ENCODE measurements at places on chromosomes 4 and X.

GRCh38 chr4:120659616-120660170 lies 262.8 kb downstream of the PRDM5 start:
- no peak for DNase-seq

- no peak for DNase-seq
These were observed 24.2 kb downstream of the SLC25A4 start for GRCh38 chr4:185167234-185167633.

DNA sequence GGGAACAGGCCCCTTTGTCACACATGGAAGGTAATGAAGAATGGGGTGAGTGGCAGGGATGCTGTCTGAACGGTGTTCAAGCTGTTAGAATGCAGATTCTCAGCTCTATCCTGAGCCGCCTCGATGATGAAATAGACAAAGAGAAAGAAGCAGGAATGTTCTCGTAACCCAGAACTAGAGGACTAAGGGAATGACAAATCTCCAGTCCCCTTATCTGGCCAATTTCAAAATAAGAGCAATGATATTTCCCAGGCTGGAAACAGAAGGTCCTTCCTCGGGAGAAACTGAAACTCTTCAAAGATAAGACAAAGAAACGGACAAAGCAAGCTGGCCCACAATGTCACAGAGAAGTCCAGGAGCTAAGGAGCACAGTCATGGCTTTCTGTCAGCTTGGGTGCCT lies 29.5 kb upstream of the MTNR1A start:
- no peak for DNase-seq

- no peak for DNase-seq
These were observed 7.4 kb downstream of the LPAR4 start for GRCh38 chrX:78754917-78755316.

DNA sequence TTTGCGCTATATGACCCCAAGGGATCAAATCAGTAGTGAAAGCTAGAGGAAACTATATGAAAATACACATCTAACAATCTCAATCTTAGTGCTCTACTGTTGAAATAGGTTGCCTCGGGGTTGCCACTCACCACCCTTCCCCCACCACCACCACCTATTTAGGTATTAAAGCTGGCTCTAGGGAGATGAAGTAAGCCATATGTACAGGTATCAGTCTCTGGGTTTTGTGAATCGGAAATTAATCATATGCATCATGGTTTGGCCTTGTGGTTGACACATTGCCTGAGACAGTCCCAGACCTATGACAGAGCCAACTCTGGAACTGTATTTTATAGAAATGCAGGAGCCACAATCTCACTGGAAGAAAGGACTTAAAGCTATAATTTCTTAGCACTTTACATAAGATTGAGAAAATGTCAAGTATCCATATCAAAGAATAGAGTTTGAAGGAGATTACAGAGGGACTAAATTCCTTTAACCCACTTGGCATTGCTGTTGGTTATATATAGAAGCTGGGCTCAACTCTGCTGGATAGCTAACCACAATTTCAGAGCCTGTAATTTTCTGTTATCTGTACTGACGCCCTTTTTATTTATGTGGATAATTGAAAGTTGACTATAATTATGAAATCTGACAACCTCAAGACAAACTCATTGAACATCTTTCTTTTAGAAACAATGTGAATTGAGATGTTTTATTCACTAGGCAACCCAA lies 26.7 kb upstream of the BMP2K start:
- DNase-seq = no peak
